Fibroblast of villous mesenchyme (primary cell): ENCODE measurements at places on chromosomes 4 and X.

DNA sequence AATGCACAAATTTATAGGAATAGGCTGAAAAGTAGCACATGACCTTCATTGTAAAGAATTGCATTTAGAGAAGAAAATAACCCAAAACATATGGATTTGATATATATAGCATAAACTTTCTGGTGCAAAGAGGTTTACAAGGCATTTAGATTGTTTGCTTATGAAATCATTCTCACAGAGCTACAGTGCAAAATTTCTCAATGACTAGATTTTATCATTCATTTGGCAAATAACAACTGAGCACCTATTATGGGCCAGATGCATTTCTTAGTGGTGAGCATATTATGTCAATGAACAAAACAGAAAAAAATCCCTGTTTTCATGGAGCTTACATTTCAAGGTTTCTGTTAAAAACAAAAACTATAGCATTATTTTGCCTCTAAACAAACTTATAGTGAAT, 34.1 kb upstream of the TNIP3 start:
- peak; percentile 44 for DNase-seq

DNA sequence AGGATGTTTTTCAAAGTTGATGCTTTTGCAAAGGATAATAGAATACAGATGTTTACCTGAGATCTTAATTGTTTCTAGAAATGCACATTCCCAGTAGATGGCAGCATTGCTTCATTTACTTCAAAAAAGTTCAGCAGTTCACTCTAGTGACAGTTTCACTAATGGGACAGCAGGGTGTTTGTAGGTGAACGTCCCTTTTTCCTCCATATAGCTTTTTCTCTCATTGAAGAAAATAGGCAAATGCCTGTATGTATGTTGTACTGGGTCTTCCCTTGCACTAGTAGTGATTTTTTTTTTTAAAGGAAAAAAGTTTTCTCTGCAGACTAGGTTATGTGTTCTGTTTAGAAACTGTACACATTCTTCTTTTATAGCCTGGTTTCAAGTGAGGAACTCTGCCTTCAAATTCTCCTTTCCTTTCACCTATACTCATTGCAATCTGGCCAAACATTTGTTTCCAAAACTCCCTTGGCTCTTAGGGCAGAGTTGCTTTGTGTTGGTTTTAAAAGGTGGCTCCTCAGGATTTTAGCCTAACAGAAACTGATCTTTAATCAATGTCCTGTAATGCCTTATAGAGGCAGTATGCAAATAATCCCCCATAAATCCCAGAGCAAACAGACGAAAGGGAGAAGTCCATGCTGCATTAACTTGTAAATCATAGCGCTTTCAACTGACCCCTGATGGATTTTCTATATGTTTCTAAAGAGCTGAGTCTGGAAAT, 86.3 kb downstream of the EGF start:
- DNase-seq: peak; percentile 70

GRCh38 chr4:99852199-99852749, 35.6 kb downstream of the DAPP1 start:
- no peak for DNase-seq

GRCh38 chr4:8305851-8306471, 36.4 kb downstream of the HTRA3 start:
- no peak for DNase-seq

DNA sequence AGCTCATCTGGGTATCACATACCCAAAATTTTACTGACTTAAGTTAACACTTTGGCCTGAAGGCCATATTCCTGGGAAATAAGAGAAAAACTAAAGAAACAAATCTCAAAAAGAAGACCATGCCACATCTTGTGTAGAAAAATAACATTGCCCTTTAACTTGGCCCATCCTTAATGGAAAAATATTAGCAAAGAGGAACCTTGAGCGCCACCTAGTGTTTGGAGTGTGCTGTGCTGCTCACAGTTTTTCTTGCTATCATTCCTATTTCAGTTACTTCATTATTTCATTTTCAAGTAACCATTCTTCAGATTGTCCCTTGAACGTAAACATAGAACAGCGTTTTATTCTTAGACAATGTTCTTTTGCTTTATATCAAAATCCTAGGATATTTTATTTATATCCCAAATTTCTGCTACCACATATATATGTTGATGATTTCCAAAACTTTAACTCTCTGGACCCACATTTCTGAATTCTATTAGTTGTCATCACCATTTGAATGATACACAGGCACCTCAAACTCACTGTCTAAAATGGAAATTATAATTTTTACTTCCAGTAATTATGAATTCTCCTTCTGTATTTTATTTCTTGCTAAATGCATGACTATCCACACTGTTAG, 999.0 kb upstream of the ADGRL3 start:
- DNase-seq: peak; percentile 43

DNA sequence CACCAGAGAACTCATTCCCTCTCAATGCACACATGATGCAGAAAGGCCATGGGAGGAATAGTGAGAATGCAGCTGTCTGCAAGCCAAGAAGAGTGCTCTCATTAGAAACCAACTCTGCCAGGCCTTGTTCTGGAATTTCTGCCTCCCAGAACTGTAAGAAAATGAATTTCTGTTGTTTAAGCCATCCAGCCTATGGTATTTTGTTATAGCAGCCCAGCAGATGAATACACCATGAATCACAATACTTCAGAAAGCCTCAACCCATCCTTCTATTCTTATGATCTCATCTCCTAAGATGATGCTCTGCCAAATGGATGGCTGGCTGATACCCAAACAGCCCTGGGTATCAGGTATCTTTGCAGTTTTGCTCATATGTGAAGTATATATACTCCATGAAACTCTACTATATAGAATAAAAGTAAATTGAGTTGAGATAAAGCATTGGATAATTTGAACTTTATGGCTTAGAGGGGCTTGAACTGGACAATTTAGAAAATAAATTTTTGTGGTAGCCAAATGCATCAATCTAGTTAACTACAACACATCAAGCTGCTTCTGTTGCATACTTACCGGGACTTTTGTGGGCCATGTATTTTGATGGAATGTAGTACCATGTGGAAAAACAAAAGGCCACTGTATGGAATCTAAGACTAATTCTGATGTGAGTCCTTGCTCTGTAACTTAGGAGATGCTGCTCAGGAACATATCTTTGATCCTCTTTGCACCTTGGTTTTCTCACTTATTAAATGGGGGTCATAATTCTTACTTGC, 245.9 kb downstream of the HS3ST1 start:
- DNase-seq: no peak

DNA sequence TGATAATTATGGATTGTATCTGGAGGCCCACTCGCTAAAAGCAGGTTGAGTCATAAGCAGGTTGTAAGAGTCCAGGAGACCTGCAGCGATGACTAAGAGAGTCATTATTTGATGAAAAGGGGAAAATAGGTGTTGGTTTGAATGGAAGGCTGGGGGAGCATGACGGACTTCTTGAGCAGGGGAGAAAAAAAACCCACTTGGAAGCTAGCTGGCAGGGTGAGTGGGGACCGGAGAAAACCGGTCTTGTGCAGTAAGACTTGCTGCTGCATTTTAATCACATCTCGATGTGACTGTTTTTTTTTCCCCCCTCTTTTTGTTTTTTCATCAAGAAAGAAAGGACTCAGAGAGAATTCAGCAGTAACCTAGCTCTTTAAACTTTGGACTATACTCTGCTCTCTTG, 90.0 kb downstream of the IGSF1 start:
- no peak for DNase-seq

- DNase-seq: no peak
These were observed 171.9 kb downstream of the NDST4 start for GRCh38 chr4:114941503-114941902.

DNA sequence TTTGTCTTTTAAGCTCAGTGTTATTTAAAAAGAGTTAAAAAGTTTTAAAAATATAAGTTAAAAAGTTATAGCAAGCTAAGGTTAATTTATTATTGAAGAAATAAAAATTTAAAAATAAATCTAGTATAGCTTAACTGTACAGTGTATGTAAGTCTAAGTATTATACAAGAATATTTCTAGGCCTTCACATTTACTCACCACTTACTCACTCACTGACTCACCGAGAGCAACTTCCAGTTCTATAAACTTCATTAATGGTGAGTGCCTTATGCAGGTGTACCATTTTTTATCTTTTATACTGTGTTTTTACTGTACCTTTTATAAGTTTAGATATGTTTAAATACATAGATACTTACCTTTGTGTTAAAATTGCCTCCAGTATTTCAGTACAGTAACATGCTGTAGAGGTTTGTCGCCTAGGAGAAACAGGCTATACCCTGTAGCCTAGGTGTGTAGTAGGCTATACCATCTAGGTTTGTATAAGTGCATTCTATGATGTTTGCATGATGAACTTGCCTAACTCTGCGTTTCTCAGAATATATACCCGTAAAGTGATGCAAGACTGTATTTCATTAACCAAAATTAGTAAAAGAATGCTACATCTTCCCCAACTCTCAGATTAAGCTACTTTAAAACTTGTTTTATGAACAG, 202.9 kb downstream of the CFAP299 start:
- DNase-seq: no peak

DNA sequence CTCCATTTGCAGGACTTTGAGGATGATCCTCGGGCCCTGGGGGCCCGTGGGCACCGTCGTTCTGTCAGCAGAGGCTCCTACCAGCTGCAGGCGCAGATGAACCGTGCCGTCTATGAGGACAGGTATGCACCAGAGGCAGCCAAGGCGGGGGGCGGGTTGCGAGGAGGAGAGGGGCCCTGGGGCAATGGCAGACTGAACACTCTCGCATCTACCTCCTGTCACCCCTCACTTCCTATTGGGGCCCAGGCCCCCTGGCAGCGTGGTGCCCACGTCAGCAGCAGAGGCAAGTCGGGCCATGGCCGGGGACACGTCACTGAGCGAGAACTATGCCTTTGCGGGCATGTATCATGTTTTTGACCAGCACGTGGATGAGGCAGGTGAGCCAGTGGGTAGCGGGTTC, 2.0 kb downstream of the WDR13 start:
- no peak for DNase-seq

- DNase-seq: no peak
These were observed 710.7 kb downstream of the STPG2 start for GRCh38 chr4:97432551-97432950.
